CD4-positive, alpha-beta memory T cell (primary cell): ENCODE measurements at places on chromosomes 2 and 18. TPM values are rescaled to one million over a fixed set of nuclear protein-coding genes. Genes with fewer than 3 reads are reported as not detected.
A peak's percentile ranks its signal among the peaks of the same experiment; 100 is the strongest.

GRCh38 chr18:9082711-9083510 is 19.6 kb upstream of the NDUFV2 start:
- peak; percentile 81 for DNase-seq

- no peak for DNase-seq
These were observed 98.5 kb downstream of the MYOM1 start for GRCh38 chr18:3121259-3121658.

GRCh38 chr2:47452761-47453160 is 49.8 kb downstream of the MSH2 start:
- no peak for DNase-seq

DNA sequence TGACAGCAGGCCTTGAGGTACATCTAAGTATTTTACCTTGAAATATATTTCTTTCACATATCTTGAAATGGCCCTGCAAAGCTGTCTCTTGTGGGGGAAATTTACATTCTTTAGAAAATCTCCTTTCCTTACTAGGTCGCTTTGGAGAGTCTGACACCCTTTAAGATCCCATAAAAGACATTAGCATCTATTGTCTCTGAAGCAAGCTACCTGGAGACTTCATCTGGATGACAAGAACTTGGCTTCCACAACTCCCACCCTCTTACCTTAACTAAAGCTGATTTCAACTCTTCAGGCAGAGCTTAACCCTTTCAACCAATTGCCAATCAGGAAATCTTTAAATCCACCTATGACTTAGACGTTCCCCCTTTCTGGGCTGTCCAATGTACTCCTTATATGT is 219.3 kb downstream of the PIEZO2 start:
- no peak for DNase-seq

GRCh38 chr2:70089983-70090525 is 2.8 kb downstream of the PCBP1 start:
- DNase-seq, result no peak

GRCh38 chr2:182822733-182823132 is 43.7 kb downstream of the FRZB start:
- DNase-seq, result no peak

GRCh38 chr2:69616755-69617154 is 26.8 kb downstream of the AAK1 start:
- peak; percentile 31 for DNase-seq

DNA sequence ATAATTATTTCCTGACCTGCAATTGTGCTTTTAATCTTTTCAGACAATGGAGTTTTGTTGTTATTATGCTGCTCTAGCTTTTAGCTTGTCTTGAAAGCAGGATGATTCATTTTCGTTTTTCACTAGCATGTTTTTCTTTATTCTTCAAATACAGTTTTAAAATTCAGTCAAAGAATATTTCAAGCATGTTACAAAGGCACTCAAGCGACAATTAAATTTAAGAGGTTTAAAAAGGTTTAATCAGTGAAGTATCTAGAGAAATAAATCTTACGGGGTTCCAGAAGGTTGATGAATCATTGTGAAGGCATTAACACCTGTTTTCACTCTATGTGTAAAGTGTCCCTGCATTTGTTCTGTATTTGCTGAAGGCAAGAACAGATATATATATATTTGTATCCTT is 390.7 kb upstream of the TMEFF2 start:
- no peak for DNase-seq

- DNase-seq, result no peak
These were observed 6.3 kb downstream of the RAX start for GRCh38 chr18:59266886-59267502.

GRCh38 chr2:10486601-10487079 is 38.5 kb upstream of the ODC1 start:
- no peak for DNase-seq

DNA sequence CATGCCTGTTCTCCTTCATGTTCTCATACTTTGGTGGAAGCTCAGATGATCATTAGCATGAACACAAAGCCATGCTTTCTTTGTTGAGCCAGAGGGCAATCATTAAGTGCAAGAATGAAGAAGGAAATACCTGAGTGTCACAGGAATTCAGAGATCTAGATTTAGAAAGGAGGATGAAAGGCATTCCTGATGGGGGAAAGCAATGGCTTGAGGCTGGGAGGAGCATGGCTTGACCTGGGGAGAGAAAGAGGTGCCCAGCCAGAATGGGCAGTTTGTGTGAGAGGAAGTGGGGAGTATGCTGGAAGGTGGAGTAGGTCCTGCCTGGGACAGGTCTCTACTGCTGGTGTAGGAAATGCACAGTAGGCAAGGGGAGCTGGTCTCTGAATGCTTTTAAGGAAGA is 35.1 kb downstream of the SLC4A3 start:
- no peak for DNase-seq

- DNase-seq, result no peak
These were observed 84.5 kb downstream of the ANKRD12 start for GRCh38 chr18:9221040-9221439.

DNA sequence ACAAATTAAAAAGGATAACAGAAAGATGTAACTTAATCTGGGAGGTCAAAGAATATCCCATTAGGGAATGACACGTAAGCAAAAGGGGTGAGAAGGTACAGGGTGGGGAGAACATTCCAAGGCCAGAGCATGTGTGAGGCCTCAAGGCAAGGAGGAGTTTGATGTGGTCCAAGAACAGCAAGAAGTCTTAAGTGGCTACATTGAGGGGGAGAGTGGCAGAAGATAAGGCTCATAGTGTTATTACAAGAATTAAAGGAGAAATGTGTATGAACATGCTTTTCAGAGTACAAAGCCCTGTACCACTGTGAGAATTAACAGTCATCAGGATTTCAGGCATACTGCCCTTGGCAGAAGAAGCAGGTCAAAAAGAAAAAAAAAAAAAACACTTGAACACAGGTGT is 174.4 kb upstream of the ERBB4 start:
- no peak for DNase-seq

- no peak for DNase-seq
These were observed 30.2 kb upstream of the ROCK1 start for GRCh38 chr18:21141668-21142422.

DNA sequence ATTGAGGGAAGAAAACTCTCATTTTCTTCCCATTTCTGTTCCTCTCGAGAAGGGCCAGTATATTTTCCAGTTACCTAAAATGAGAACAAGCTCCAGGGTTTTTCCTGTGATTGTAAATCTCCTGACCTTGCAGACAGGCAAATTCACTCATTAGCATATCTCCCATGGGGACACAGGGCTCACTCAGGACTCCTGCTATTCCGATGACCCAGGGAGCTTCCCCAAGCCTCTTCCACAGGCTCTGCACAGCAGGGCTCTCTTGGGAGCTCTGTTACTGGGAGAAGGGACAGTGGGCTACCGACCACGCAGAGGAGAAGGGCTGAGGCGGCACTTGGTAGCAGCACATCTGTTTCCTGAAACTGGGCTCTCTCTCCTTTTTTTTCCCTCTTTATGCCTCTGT is 135.2 kb upstream of the CAPN13 start:
- DNase-seq, result no peak

DNA sequence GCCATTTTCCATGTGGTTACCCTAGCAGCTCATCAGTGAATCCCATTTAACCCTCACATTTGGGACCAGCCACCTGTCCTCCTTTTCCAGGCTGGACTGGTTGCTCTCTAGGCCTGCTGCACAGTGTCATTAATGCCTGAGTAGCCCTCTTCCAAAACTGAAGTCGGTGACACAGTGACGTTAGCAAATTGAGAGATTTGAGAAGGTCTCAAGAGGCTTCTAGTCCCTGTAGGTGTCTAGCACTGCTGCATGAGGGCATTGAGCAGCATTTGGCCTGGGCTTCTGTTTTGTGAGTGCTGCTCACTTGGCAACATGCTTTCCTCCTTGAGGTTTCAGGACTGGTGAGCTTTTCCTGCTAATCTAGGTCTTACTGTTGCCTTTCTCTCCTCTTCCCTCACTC is 36.7 kb downstream of the PKP4 start:
- no peak for DNase-seq

DNA sequence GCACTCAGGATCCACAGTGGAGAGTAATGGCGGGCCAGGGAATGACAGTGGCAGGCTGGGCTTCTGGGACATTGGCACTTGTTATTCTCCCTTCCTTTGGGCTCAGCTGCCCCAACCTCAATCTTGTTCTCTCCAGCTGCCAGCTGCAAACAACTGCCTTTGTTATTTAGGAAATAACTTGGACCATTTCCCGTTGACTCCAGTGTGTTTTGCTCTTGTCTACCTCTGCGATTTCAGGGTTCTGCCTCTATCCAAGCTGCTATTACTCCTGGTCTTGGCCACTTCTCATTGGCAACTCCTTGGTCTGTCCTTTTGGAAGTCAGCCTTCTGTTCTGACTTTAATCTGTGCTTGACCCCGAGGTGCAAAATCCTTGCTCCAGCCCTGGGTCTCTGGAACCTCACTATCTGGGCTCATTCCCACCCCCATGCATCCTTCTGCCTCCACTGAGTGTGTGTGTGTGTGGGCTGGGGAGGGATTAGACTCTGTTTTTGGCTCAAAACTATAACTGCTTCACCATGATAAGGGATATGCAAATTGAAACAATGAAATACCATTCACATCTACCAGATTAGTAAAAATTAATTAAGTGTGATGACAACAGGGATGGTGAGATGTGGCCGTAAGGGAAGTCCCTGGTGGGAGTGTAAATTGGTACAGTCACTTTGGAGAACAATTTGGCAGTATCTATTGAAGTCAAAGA is 134.1 kb upstream of the CXCR4 start:
- no peak for DNase-seq

- DNase-seq, result no peak
These were observed 71.1 kb upstream of the TFCP2L1 start for GRCh38 chr2:121356058-121356640.

DNA sequence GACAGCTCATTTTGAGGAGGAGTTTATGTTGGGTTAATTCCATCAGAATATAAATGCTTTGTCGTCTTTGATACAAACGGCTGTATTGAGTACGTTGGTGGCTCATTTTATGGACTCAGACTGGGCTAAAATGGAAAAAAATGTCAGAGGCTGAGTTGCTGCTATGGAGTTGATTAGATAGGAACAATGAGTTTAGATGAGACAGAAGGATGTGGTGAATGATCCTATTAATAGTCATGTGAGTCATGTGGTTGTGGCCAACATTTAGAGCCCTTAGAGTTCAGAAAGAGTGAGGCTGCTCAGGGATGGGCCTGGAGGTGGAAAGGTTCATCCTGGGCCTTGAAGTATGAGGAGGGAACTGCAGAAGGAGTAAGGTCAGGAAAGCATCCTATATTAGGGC is 434.2 kb downstream of the MEIS1 start:
- DNase-seq, result no peak

DNA sequence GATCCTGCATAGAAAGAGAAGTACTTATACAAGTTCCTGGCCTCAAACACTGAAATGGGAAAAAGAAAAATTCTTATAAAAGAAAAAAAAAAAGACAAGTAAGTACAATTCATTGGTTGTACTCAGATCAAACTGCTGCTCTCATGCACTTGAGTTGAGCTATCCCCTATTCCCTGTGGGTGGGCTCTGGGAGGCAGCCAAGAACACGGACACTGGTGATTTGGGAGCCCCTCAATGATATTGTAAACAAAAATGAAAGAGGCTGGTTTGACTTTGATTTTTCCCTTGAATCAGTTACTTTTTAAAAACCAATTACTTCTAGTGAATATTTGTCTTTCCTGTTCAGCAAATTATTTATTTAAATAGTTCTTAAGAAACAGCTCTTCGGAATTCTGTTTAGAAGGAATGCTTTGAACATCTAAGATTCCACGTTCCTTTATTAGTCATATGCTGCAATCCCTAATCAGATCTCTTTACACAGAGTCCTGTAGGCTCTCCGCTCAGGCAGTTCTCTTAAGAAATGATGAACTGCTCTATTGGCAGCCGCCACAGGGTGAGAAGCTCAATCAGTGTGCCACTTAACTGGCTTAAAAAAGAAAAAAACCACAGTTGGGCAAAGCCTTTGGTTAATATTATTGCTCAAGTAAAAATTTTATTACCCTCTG is 225.1 kb downstream of the TMEM182 start:
- DNase-seq, result no peak

DNA sequence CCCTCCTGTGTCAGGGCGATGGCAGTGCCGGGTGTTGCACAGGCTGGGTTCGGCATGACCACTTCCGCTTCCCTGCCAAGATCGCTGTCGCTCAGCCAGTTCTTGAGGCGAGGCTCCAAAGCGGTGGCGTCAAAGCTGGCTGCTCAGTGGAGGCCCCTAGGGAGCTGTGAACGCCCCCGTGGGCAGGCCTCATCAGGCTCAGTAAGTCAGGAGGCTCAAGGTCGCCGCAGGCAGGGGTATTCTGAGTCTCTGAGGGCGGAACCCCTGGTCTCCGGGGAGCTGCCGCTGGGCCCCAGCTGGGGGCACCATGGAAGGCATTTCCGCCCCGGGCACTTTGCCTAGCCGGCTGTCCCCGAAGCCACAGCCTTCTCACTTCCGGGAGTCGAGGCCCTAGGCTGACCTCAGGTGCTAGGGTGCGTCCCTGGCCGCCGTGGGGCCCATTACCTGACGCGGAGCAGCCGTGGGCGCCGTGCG is 210.4 kb downstream of the SOCS6 start:
- DNase-seq, result no peak

DNA sequence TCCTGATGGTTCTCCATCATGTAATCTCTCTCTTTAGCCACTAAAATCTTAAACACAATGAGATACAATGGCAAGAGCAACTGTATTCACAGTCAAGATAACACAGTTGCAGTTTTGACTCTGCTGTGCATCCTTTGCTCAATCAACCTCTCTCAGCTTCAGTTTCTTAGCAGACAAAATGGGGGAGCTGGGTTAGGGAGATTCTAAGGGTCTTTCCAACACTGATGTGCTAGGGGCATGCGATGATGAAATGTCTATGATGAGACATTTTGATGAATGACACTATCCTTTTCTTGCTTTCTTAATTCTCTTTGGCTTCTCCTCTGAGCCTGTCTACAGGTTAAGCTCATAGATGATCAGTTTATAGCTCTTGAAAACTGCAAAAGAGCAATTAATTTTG is 1.1 kb downstream of the SERPINB10 start:
- no peak for DNase-seq

- no peak for DNase-seq
These were observed 220.5 kb upstream of the RAB6C start for GRCh38 chr2:129758784-129759471.

DNA sequence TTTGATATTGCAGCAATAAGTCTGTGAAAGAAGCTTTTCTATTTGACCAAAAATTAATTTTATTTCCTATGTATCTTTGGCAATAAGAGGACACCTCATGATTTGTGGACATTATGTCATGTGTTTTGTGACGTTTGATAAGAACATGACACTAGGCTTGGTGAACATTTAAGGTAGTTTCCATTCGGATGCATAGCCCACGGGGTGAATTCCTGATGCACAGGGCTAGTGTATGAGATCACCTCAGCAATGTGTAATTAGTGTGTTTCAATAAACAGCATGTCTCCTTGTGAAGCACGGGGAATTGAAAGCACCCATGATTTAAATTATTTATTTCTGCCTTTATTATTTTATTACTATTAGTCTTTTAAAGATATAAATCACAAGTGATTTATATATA is 146.1 kb upstream of the LINC00305 start:
- DNase-seq, result no peak

SETBP1 gene
- 0.09 TPM for total RNA-seq

UGT1A10 gene
- not detected for total RNA-seq

ST8SIA5 gene
- total RNA-seq, result not detected

DUSP19 gene
- total RNA-seq, result 3.3 TPM

MSTN gene
- not detected for total RNA-seq

C2orf68 gene
- total RNA-seq, result 87.3 TPM

CAPN13 gene
- total RNA-seq, result not detected

RFX8 gene
- total RNA-seq, result 1.2 TPM

SLC16A14 gene
- 0.14 TPM for total RNA-seq

EIPR1 gene
- total RNA-seq, result 20.4 TPM

STRADB gene
- total RNA-seq, result 20.9 TPM

ANKRD30BL gene
- not detected for total RNA-seq
